GM12892 (cell line): ENCODE measurements at places on chromosomes 5 and 9.

DNA sequence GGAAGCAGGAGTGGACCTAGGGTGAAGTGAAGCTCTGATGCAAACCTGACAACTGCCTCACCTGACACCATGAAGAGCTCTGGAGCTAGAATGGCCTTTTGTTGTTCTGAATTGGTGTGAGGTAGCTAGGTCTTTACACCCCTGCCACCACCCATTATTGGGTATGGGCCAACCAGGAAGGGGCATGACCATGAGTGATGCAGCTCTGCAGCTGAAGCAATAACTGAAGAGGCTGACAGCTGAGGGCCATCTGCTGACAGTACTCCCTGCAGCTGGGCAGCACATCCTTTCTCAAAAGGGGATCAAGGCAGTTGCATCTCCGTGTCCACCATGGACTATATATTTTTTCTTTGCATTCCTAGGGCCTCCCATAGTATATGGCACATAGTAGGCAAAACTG, 87.0 kb upstream of the TLE1 start:
- no peak for DNase-seq

- DNase-seq: no peak
Observed at GRCh38 chr9:132108728-132109127, 29.1 kb upstream of the MED27 start.

GRCh38 chr9:135889564-135890189, 17.7 kb downstream of the CAMSAP1 start:
- DNase-seq: no peak

- DNase-seq: no peak
Observed at GRCh38 chr9:20376731-20377375, 245.4 kb downstream of the MLLT3 start.

DNA sequence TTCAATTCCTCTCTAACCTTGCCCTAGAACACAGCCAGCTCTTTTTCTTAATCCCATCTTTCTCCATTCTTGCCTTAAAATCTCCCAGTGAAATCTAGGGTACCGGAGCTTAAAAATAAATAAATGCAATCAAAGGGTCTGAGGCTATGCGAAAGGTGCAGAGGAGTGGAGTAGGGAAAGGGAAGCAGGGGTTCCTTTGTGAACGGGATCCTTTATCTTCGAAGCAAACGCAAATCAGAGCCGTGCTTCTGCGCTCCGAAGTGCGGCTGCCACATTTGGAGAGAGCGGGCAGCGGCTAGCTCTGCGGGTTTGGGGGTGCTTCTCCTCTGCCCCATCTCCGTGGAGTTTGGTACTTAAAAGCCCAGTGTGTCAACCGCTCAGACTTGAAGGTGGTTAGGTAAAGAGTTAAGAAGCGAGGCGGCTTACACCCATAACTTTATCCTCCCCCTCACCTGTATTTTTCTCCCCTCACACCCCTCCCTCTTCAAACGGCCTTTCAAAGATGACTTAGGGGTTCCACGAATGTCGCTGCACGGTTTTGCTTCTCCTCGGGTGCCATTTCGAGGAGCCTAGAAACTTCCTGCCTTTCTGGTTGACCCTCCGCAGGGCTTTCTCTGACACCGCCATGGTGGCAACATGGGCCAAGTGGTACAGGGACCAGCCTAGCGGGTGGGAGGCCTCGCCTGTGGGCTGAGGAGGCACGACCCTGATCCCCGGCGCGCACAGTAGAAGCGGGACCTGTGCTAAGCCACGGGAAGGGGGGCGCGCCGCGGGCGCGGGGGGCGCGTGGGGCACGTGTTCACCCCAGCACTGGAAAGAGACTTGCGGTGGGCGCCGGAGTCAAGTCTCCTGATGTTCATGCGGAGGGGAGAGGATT, 31.7 kb upstream of the NFIB start:
- no peak for DNase-seq

DNA sequence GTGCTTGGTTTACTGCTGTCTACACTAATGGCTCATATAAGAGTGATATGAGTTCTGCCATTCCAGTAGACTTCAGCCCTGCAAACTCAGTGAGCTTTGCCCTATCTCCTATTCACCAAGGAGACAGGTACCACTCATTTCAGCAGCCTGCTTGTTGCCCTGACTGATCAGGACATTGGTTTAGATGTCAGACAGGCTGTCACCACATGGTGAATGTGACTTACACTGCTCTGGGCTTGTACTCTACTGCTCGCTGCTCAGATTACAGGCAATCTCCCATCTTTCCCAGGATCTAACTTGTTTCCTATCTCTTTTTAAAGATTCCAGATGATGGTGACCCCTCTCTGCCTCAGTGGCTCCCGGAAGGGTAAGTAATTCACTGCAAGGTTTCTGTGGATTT, 123.3 kb upstream of the RUSC2 start:
- DNase-seq: no peak

GRCh38 chr5:1010641-1011046, 2.0 kb downstream of the NKD2 start:
- DNase-seq: no peak

DNA sequence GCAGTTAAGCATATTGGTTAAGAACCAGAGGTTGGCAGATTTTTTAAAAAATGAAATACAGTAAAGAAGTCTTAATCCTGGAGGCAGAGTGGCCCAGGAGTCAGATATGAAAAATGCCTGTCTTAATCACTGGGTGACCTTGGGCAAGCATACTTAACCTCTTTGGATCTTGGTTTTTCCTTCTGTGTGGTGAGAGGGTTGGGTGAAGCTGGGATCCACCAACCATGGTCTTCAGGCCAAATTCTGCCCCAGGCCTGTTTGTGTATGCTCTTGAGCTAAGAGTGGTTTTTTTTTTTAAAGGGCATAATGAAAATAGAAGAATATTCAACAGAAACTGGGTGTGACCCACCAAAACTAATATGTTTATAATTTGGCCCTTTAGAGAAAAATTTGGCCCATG, 20.0 kb upstream of the TEX48 start:
- no peak for DNase-seq

- DNase-seq: no peak
Observed at GRCh38 chr5:116573702-116574366, 789 bp downstream of the SEMA6A start.

DNA sequence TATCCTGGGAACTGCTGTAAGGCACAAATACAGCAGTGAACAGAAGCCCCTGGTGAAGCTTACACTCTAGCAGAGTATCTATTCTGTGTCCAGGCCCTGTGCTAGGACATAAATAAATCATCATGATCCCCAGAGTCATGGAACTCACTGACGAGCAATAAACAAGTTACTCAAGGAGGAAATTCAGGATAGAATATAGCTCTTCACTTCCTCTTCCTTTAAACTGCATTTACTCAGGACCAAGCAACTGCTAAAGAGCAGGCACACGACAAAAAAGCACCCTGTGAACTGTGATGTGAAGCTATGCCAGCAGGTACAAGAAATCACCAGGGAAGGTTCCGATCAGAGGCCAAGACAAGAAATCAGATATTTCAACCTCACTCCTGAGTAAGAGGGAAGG, 47.8 kb upstream of the NR5A1 start:
- no peak for DNase-seq

DNA sequence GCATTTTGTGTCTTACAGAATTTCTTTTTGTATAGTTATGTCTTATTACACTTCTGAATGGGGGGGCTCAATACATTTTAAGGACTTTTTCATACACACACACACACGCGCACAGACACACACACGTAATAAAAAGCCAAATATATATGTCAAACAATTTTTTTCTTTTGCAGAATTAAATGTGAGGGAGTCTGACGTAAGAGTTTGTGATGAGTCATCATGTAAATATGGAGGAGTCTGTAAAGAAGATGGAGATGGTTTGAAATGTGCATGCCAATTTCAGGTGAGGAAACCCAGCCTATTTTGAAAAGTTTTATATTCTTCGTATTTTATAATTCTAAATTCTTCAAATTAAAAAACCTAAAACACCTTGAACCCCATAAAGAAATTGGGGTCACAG, 25.6 kb downstream of the TMEFF1 start:
- no peak for DNase-seq

DNA sequence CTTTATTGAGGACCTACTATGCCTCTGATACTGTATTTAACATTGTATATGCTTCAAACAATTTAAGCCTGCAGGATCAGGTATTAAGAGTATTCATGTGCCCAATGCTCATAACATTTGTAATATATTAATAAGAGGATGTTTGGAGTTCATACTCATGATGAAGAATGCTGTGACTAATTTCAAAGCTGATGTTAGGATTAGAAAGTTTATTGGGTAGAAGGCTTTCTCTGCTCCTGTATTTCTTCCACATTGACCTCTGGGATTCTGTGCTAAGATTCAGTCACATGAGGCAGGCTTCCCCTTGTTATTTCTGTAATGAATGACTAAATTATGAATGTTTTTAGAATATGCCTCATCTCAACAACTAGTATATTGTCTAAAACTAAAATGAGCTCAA, 456.4 kb downstream of the NFIB start:
- DNase-seq: no peak

DNA sequence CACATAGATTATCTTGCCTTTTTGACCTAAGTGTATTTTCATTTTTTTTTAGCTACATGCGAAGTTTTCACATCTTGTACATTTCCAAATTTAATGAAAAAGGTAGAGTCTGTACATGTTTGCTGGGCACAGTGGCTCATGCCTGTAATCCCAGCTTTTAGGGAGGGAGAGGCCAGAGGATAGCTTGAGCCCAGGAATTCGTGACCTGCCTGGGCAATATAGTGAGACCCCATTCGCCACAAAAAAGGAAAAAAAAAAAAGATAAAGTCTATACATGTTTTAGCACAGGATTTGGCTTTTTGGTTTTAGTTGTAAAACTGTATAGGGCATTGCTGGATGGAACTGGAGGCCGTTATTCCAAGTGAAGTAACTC, 28.8 kb downstream of the RAI14 start:
- DNase-seq: no peak

DNA sequence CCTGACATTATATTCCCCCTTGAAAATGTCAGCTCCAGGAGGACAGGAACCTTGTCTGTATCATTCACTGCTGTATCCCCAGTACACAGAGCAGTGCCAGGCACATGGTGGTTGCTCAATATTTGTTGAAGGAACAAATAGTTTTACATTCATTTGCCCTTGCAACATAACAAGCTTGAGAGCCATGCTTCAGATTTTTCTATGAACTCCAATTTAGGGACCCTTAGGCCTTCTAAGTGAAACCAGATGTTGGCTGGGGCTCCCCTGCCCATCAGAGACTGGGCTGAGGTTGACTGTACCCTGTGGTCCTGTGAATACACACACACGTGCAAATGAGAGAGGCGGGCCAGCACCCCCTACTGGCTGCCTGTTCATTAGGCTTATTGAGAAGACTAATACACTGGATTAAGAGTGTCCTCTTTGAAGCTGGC, 214.9 kb upstream of the WWC1 start:
- no peak for DNase-seq

- no peak for DNase-seq
Observed at GRCh38 chr9:5783982-5784381, 48.9 kb downstream of the ERMP1 start.

DNA sequence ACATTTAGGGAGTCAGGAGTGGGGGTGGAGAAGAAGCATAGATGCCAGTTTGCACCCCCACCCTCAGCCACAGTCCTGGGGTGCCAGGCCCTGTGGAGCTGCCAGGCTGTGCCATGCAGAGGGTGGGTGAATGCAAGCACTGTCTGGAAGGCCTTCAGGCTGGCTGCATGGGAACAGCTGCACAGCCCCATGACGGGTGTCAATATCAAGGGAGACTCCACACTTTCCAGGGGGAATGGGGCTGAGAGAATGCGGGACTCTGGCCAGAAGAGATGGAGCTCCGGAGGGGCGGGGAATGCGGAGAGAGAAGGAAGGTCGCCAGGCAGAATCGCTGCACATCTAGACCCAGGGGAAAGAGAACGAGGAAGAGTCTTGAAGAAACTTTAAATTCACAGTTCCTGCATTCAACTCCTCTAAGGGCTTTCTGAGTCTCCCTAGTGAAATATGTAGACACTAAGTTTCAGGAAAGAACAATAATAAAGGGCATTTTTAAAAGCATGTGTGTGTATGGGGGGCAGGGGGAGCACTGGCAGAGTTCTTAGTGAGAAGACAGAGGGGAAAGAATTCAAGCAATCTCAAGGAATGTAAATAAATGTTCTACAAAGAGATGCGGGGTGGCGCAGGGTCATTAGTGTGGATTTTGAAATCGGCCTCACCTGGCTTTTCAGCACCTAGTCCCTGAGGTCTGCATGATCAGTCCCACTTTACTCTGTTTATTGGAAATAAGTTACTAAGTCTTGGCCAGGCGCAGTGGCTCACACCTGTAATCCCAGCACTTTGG, 59.1 kb downstream of the BOD1 start:
- no peak for DNase-seq

DNA sequence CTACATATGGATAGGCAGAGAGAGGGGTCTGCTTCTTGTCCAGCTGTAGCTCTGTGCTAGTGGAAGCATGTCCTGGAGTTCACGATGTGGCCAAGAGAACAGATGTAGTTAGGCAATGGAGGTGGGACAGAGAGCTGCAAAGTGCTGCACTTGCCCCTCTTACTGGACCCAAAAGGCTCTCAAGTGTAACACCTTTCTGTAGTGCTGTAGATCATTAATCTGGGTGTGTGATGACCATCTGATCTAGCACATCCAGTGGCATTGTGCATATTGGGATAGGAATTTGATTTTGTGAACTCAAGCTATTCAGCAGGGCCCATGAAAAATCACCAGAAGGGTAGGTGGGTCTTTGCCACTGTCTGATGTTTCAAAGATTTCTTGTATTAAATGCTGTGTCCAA, 151.4 kb downstream of the KDM4C start:
- no peak for DNase-seq

- DNase-seq: no peak
Observed at GRCh38 chr5:10876006-10876744, 115.1 kb upstream of the DAP start.

DNA sequence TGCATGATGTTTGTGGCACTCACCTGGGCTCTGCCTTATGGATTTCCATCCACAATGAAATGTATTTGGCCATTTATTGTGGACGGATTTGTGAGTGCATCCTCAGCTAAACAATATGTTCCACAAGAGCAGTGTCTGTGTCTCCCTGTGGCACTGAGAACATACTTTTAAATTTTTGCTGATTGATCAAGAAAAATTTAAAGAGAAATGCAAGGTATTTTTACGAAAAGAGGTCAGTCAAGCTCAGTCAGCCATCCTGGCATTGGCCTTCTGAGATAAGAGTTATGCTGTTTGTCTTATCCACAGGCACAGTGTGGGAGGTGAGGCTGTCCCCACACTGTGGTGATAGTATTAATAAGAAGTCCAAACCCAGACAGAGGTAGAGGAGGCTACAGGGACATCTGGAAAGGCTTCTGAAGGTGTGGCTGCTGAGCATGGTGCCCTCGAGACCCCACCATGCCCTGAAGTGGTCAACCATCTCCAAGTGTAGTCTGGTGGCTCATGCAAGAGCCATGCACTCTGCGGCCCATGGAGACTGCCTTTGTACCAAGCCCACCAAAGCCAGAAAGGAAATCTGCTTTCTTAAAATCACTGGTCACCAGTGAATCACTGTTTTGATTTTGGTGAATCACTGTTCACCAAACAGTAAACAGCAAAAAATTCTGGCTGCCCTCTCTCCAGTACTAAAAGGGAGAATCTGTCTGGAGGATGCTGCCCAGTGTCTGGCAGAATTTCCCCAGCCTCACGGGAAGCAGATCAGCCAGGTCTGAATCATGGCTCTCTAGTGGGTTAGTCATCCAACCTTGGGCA, 28.8 kb downstream of the SPOCK1 start:
- no peak for DNase-seq

- DNase-seq: no peak
Observed at GRCh38 chr5:9380109-9380508, 165.8 kb downstream of the SEMA5A start.

GRCh38 chr5:97078958-97079743, 63.3 kb downstream of the LIX1 start:
- DNase-seq: no peak

- DNase-seq: no peak
Observed at GRCh38 chr9:93826905-93827544, 128.1 kb downstream of the BARX1 start.

- peak; percentile 8 for DNase-seq
Observed at GRCh38 chr5:40754381-40755092, 1.2 kb downstream of the TTC33 start.
